Activated CD4-positive, alpha-beta T cell treated with anti-CD3 and anti-CD28 coated beads, Interleukin-2, amount 50 U/mL, for 4 hours (primary cell): ENCODE measurements at places on chromosomes 1 and 21.
A peak's percentile ranks its signal among the peaks of the same experiment; 100 is the strongest.

GRCh38 chr1:11339346-11340232 lies 66.6 kb downstream of the UBIAD1 start:
- DNase-seq = no peak

- no peak for DNase-seq
These were observed 997 bp downstream of the PRKACB start for GRCh38 chr1:84145068-84145467.

DNA sequence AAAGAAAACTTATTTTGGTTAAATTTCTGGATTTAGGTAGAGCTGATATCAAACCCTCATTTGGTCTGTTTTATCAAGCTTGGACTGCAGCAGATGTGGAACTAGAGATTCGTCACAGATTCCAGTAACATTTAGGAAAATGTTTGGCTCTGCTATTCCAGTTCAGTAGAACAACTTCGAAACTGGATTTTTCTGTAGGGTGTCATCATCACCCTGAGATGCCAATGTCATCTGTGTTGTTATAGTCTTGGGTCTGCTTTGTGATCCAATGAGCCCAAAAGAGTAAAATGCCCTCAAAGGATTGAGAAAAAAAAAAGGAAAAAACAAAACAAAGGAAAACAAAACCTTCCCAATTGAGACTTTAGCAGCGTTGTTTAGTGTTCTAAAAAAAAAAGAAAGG lies 55.4 kb downstream of the LAMC2 start:
- no peak for DNase-seq

DNA sequence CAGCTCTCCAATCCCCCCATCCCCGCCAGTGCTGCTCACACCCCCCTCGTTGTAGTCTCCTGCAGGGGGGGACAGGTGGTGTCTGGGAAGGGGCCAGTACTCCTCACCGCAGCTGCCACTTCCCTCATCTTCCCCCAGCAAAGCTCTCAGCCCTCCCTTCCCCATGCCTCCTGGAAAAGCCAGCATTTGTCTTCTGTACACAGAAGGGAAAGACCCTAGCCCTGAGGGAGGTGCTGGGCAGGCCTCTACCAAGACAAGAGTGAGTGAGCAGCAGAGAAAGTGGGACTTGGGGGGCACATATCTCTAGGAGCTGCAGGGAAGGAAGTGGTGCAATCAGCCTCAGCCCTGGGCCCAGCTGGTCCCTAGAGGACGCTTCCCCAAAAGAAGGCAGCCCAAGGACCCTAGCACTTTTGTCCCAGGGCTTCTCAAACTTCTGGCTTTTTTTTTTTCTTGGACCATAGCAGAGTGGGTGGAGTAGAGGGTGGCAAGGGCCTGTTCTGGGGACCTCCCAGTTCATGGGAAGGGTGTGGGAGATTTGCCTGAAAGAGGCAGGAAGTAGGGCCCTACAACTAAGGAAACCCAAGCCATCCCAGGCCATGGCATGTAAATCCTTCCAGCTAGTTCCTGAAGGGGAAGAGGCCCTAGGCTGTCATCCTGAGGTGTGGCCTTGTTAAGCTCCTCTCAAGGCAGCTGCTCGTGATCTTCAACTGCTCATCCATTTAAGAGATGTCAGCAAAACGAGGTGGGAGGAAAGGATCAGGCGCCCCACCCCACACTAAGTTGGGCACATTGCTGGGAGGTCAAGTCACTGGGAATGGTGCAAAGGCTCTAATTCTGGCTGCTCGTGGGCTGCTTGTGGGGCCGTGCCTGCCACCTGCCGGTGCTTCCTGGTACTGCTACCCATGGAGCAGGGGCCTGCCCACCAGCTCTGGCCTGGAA lies 12.6 kb downstream of the ZC3H12A start:
- DNase-seq = peak; percentile 73

DNA sequence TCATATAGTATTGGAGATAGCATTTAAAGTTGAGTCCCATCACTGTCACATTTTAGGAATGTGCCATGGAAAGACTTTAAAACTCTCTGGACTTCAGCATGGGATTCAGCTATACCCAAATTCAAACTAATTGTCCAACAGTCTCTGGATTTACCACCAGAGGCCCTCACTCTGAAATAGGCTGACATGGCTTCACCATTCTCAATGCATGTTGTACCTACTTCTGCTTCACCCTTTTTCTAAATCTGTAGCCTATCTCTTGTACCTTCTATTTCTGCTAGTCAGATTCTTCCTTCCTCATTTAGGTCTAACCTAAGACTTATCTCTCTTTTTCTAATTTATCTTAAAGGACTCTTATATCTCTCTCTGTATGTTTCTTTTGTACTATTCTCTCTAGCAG lies 512.7 kb upstream of the ZRANB2 start:
- DNase-seq = no peak

DNA sequence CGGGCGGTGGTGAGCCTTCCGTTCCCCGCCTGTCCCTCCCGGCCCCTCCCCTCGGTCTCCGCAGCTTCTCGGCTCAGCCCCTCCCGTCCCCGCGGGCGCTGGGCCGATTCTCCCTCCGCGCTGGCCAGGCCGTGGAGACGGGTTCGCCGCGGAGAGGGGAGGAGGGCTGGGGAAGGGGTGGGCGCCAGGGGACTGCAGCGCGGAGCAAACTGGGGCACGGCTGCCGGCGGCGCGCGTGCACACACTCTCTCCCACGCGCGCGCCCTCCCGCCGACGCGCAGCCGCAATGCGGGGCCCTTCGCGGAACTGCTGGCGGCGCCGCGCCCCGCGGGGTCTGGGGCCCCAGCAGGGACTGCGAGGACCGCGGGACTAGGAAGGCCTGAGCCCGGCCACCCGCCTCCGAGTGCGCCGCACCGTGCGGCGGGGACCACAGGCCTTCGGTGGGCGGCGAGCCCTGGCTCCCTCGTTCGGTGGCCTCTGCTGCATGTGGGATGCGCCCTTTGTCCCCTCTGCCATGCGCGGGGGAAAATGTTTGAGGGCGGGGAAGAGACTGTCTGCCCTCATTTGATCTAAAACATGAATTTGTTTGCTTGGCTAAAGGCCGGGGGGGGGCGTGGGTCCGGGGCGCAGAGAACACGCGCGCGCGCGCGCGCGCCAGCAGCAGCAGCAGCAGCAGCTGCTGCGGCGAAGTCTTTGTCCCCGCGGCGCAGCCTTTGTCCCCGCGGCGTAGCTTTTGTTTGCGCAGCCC lies 90.7 kb upstream of the VAMP3 start:
- peak; percentile 29 for DNase-seq

DNA sequence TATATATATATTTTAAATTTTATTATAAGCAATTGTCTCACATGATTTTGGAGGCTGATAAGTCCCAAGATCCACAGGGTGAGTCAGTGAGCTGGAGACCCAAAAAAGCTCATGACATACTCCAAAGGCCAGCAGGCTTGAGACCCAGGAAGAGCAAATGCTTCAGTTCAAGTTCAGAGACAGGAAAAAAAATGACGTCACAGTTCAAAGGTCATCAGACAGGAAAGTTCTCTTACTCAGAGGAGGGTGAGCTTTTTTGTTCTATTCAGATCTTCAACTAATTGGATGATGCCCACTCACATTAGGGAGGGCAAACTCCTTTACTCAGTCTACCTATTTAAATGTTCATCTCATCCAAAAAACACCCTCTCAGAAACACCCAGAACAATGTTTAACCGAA lies 18.2 kb downstream of the RXRG start:
- no peak for DNase-seq

- DNase-seq = no peak
These were observed 812 bp downstream of the NBPF1 start for GRCh38 chr1:16612332-16613172.

GRCh38 chr21:45873418-45873817 lies 108.2 kb upstream of the COL6A1 start:
- no peak for DNase-seq

- no peak for DNase-seq
These were observed 408.7 kb upstream of the PKN2 start for GRCh38 chr1:88275259-88275862.

- DNase-seq = no peak
These were observed 184.3 kb downstream of the FAF1 start for GRCh38 chr1:50775740-50776139.

GRCh38 chr1:76632136-76632535 lies 235.1 kb upstream of the ST6GALNAC5 start:
- no peak for DNase-seq

DNA sequence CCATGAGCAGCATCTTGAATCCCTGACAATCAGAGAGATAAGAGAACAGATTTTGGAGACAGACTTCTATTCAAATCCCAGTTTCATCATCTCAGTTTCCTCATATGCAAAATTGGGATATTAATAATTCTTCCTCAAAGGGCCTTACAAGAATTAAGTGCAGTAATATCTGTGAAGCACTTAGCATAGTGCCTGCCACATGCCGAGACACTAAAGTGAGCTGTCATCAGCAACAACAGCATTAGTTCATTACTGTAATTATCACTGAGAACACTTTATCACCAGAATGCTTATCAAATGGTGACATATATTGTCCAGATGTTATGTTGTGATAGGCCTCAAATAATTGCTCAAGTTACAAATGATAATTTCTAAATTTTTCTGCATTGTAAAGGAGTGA lies 922 bp upstream of the FCRLB start:
- no peak for DNase-seq

- no peak for DNase-seq
These were observed 1.0 kb downstream of the ZNF687 start for GRCh38 chr1:151282883-151283725.

DNA sequence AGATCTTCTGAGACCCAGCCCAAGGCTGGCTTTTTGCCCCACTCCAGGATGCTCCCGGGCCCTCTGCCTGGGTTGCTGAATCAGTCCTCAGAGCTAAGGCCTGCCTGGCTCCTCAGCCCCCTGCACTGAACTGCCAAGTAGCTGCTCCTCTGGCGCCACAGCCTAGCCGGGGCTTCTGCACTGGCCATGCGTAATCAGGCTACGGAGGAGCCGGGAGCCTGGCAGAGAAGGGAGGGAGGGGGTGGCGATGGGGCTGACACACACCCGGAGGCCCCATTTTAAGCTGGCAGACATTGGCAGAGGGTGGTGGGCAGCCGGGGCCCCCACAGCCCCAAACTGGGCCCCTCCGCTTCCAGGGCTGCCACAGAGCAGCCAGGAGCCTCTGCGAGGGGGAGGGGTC lies 38.7 kb downstream of the ALPL start:
- DNase-seq = no peak

DNA sequence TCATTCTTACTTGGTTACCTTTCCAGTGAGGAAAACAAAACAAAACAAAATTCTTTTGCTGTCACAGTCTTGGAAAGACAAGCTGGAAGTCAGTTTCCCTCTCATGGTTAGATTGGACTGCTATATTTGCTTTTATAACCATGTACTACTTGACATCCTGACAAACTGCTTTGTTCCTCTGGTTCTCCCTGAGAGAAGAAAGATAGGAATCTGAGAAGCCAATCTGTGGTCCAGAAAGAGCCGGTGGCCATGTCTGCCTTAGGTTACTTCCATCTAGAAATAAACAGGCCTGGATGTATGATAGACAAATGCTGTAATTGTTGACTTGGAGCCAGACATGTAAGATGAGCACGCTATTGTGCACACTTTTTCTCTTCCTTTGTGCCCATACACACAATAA lies 330.0 kb downstream of the BRINP3 start:
- DNase-seq = no peak

- no peak for DNase-seq
These were observed 121.1 kb upstream of the ST6GALNAC5 start for GRCh38 chr1:76746206-76746605.

DNA sequence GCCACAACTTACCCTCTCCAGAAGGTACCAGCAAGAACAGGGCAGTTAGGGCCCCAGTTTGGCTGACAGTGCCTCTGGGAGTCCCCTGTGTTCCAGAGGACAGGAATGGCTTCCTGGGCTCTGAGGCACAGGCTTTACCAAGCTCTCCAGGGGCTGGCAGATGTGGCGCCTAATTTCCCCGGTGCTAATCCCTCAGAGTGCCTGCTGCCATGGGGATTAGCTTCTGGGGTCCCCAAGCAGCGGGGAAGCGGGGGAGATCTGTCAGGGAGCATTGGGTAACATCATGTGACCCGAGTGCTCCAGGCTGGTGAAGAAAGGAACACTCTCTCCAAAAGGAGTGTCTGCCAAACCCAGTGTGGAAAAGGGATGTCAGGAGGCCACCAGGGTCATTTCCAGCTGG lies at the start of gene LACTBL1:
Gene LACTBL1 (minus strand): TSS at position 107 of the 400 bp plus-strand sequence. CDS start 550 bp downstream, outside the sequence.
- DNase-seq = no peak

DNA sequence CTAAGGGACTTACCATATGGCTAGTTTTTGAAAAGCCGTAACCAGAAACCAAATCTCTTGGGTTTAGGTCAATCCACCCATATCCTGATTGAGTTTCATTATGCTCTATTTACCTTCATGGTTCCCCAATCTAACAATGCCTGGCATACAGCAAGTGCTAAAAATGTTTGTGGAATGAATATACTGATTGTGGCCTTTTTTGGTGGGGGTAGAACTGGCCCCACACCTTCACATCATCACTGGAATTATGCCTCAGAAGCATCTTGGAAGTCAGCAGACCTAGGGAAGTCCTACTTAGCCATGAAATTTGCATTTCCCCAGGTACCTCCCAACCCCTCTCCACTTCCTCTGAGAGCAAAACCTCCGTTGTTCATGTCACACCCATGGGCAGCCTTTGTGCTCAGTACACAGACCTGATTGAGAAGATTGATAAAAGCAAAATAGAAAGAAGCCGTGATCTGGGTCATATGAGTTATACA lies 17.8 kb upstream of the SLAMF1 start:
- no peak for DNase-seq

- DNase-seq = no peak
These were observed 157.7 kb downstream of the TOMM20 start for GRCh38 chr1:234970731-234971476.

DNA sequence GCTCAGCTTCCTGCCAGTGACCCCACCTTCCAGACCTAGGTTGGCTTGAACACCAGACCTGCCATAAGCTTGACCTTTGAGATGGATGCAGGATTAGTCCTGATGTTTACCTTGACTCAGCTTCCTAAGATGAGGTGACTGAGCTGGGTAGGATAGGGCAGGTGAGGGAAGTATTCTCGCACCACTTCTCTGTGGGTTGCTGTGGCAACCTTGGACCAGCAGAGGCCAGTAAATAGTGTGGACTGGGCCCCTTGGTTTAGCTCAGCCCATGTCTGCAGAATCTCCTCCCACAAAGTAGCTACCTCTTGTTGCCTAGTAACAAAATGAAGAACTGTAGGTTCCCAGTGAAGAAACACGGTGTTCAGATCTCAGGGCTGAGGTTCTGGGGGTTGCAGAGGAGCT lies 8.4 kb downstream of the RPS6KA1 start:
- no peak for DNase-seq

DNA sequence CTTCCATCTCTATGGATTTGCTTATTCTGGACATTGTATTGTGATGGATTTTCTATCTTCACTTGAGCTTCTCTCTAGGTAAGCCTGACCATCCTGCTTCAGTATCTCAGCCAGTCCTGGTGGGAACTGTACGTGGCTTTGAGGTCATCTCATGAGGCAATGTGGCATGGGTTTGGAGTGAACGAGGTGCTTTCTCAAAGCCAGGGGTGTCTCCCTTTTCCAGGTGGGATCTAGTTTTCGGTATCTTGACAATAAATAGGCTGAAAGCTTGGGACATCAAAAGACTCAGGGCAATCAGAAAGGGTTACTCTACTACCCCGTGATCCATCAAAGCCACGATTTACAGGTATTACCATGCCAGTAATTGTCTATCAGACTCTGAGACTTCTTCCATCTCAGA lies 40.8 kb downstream of the AZIN2 start:
- DNase-seq = no peak

- no peak for DNase-seq
These were observed 455.3 kb upstream of the USP24 start for GRCh38 chr1:55670331-55671082.

- no peak for DNase-seq
These were observed 559.6 kb upstream of the ADAMTS5 start for GRCh38 chr21:27526451-27526850.

GRCh38 chr1:219882096-219882495 lies 46.3 kb downstream of the SLC30A10 start:
- no peak for DNase-seq
